ENCODE measurements at places on chromosomes 16 and 17.

GRCh38 chr16:79121906-79122305, 478.6 kb downstream of the MAF start:
- no peak for DNase-seq

- DNase-seq = no peak
Measured at GRCh38 chr16:23410176-23410575, 42.8 kb downstream of the COG7 start.

DNA sequence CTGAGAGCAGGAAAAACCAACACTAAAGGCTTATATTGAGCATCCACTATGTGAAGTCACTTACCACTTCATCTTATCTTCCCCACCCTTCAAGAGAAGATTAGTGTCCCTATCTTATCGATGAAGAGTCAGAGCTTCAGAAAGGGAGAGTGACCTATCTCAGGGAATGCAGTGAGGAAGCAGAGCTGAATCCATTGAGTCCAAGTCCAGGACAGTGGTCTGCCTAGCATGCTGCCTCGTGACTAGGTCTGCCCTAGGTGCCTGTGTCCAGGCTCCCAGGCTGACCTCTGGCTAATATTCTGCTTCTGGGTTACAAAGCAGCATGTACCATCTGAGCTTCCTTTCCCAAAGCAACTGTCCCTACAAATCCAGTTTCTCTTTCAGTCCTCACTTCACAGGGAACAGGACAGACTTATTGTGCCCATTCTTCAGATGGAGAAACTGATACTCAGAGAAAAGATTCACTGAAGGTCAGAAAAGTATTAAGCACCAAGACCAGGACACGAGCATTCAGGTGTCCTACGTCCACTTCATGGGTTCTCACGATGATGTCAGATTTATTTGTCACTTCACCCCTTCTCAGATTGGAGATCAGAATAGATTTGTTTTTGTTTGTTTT, 13.3 kb upstream of the FZD2 start:
- no peak for DNase-seq

DNA sequence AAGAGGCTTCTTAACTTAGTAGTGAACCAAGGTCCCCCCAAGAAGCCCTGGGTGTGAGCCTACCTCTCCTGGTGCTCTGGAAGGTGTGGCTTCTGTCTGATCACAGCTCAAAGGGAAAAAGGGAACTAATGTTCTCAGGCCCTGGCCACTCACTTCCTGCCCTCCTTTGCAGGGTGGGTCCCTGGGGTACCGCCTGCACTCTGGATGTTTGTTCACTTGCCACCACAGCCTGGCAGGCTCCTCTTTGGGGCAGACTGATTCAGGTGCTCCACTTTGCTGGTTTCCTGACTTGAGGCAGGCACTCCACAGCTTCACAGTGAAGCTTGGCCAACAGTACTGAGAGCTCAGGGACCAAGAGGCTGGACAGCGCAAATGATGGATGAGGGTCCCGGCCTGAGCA, 5.9 kb upstream of the MYO15A start:
- no peak for DNase-seq

GRCh38 chr16:49858200-49859124, 2.5 kb upstream of the ZNF423 start:
- peak; percentile 61 for DNase-seq

- DNase-seq = no peak
Measured at GRCh38 chr17:64099543-64099942, 30.4 kb downstream of the ERN1 start.

DNA sequence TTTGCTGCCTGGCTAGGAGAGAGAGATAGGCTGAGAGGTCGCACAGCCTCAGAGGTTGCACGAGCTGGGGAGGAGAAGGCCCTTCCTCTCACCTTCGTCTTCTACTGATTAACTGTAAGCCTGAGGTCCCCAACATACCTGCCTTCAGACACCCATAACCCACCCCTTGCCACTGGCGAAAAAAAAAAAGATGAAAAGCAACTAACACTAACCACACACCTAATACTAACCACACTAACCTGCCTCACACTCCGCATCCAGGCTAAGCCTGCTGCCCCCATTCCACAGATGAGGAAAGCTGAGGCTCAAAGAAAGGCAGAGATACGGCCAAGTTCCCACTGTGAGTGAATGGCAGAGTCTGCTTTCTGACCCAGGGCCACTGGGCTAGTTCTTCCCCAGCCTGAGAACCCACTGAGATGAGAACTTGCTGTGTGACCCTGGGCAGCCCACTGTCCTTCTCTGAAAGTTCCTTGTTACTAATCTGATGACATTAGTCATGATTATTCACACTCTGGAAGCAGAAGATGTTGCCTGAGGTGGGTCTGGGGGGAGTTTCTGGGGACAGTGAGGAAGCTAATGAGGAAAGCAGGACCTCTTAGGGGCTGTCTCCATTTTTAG, 4.6 kb downstream of the IL21R start:
- DNase-seq = no peak

- peak; percentile 31 for DNase-seq
Measured at GRCh38 chr17:31318298-31318801, 3.1 kb downstream of the EVI2A start.

DNA sequence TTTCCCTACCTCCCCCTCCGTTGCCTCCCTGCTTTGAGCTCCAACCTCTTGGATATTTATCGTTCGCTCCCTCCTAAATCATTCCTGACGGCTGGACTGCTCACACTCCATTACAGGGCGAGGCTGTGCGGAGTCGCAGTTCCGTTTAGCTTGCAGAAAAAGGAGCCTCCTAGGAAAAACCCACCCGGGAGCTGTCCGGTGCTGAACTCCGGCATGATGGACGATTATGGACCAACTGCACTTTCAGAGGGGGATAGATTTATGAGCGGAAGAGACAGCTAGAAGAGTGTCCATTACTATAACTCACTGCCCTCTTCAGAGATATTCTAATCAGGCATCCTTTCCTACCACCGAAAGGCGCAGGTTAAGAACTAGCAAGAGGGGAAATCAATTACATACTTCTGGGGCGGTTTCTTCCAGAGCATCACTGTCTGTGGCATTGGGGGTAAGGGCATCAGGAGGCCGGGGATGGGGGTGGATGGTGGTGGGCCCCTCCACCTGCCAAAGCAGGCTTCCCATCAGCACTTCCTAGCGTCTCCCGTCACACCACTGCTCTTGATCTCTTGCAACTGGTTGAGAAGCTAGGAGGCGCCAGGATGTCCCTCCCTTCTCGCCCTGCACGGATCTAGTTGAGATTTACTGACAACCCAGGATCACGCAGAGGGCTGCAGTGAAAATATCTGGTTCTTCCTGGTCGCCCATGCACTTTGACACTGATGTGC, 251.2 kb downstream of the ENGASE start:
- no peak for DNase-seq

DNA sequence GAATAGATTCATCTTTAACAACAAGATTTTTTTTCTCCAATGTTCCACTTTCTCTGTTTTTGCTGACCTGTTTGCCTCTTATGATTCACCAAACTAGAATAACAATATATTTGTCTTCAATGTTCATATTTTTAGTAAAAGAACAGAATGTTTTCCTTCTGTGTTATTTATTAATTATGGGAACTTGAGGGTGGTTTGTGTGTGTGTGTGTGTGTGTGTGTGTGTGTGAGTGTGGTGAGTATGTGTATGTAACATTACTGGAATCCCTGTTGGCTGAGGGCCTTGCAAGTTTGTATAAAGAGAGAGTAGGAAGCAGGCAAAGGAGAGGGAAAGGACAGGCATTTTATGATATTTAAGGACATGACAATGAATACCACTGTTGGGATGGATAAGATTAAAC, 13.8 kb downstream of the STXBP4 start:
- DNase-seq = no peak

DNA sequence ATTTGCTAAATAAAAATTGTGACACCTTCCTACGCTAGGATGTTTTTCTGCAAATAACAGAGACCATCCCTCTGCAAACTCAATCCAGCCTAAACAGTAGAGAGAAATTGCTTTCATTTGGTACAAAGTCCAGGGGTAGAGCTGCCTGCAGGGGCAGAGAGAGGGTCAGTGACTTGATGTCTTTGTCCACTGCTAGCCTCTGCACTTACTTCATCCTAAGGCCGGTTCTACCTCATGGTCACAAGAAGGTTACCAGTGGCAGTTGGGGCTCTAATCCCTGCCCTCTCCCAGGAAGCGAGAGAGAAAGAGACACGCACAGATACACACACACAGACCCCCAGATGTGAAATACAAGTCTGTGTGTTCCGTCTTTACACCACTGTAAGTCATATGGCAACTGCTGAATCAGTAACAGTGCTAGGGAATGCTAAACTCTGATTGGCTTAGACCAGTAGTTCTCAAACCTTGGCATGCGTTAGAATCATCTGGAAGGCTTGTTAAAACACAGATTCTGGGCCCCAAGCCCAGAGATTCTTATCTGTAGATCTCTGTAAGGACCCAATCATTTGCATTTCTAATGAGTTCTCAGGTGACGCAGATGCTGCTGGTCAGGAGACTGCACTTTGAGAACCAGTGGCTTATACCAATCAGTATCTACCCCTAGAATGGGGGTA, 13.1 kb upstream of the LPCAT2 start:
- no peak for DNase-seq

- no peak for DNase-seq
Measured at GRCh38 chr17:42159796-42160530, 5.2 kb upstream of the RAB5C start.

DNA sequence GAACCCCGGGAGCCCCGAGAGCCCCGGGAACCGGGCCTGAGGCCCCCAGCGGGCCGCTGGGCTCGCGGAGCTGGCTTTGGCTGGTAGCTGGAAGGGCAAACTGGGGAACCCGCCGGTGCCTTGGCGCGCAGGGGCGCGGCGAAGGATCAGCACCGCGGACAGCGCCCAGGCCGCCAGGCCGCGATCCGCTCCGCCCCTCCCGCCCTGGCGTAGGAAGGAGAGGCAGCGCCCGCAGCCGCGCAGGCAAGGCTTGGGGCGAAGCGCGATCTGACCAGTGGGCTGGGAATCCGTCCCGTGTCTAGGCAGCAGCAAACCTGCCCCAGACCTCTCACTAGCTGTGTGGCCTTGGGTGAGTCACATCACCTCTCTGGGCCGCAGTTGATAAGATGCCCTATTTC, 331 bp upstream of the CCDC92B start:
- peak; percentile 72 for DNase-seq
